ENCODE measurements at places on chromosomes 5 and 9.

DNA sequence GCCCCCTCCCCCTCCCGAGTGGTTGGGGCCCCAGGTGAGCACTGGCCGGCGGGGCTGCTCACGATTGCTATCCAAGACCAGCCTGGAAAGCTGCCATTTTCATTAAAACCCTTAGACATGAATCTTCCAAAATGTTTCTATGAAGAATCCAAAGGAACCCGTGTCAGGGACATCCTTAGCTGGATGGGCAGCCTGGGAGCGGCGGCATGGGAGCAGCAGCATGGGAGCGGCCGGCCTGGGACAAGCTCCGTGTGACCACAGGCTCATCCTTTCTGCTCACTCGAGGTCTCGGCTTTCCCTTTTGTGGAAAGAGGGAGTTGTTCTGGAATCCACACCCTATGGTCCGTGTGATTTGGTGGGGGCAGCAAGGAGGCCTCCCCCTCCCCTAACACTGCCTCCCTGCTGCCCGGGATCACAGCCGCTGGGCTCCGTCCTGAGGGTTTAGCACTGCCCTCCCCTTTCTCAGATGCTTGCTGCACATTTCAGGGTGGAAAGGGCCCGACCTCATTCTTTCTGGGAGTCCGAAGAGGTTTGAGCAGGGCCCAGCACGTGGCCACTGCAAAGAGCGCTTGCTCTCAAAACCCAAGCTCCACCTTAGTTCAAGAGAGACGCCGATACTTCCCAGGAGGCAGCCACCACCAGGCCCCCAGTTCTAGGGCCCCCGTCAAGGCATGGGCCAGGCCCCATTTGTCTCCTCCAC, 127.7 kb downstream of the RXRA start:
- no peak for DNase-seq

DNA sequence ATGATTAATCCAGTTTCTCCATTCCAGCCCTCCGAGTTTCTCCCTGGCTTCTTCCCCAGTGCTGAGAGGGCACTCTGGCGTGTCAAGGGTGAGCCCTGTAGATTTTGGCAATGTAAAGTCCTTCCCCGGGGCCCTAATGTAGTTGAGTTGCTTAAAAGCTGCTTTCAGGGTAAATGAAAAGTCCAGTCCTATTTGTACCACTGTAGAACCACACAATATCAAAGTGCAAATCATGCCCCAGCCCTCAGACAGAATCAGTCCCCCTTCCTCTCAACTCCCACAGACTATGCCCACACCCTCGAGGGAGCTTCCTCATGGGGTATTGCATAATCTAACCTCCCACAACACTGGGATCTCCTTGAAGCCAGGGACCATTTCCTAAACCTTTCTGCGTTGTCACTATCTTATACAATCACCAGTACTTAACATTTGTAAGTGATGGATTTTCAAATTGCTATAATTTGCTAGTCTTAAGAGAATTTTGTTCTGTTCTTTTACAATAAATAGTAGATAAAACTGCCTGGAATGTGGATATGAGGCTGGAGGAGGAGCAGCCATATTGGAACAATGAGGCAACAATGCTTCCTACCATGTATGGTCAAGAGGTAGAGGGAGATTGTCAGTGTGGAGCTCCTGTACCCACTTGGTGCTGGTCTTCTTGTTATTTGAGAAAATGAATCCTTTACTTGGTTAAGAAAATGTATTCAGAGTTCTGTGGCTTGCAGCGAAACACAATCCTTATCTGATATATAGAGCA, 34.4 kb downstream of the ZNF366 start:
- no peak for DNase-seq

GRCh38 chr9:91884696-91885687, 65.0 kb downstream of the ROR2 start:
- DNase-seq = peak; percentile 49

GRCh38 chr5:149301744-149302380, 30.2 kb downstream of the AFAP1L1 start:
- DNase-seq = no peak

DNA sequence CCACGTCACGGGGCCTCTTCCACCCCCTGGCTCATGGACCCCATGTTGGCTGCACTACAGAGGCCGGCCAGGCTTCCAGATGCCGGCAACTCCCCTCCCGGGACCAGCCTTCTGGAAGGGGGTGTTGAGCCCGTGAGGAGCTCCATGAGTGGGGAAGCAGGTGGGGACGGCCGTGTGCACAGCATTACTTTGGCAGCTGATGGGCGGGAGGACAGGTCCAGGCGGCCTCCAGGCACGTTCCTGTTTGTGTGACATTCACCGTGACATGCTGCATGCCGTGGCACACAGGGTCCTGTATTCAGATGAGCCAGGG, 29.1 kb upstream of the ABO start:
- DNase-seq = no peak

- DNase-seq = no peak
Observed at GRCh38 chr5:104498281-104498680, 935.7 kb upstream of the NUDT12 start.

- no peak for DNase-seq
Observed at GRCh38 chr9:101271102-101271501, 113.7 kb downstream of the BAAT start.

GRCh38 chr9:100216178-100216787, 117.2 kb downstream of the INVS start:
- DNase-seq = peak; percentile 68

GRCh38 chr5:82754036-82754746, 323.0 kb downstream of the TMEM167A start:
- no peak for DNase-seq

DNA sequence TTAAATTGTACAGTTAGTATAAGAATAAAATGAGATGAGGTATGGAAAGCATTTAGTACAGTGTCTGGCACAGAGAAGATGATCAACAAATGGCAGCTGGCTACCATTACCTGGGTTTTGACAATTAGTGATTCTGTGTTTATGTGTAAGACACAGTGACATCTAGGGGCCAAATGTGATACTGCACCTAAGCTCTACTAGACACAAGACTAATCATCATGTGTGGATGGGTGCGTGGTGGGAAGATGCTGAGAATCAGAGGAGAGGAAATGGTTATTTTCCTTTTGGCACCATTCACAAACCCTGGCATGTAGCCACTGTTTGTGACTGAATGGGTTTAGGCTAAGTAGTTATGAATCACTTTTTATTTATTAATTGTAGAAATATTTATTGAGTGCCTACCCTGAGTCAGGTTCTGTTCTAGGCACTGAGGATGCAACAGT, 109.8 kb upstream of the TBC1D2 start:
- DNase-seq = no peak

All from iPS-NIHi11 (cell line).